NCI-H2171 (cell line): ENCODE measurements at places on chromosomes 16 and 17.

DNA sequence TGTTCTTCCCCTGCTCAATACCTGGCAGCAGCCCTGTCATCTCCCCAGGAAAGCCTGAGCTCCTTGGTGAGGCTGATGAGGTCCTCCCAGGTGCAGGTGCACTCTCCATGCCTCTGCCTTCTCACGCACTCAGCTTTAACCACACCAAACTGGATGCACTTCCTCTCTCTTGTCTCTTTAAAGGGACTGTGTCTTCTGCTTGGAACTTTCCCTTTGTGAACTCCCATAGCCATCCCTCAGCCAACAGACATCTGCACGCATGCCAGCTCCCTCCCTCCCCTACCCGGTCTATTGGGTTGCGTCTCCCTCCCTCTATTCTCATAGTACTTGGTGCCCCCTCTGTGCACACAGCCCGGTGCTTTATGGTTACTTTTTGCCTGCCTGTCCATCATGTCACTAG lies 231.2 kb downstream of the MSI2 start:
- DNase-seq, result no peak

- no peak for DNase-seq
Measured at GRCh38 chr17:78039581-78039980, 81.1 kb downstream of the TNRC6C start.

DNA sequence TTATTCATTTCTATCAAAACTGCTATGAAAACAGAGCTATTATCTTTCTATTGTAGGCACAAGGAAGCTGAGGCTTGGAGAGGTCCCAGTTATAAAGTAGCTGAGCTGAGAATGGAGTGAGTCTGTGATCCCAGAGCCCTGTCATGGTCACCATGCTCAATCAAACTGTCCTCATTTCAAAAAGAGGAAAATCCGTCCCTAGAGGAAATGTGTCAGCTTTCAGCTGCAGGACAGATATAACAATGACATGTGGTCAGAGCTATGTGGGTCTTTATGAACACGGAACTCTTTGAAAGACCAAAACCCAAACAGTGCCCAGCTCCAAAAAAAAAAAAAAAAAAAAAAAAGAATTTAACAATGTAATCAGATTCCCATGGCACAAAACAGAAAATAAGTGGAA lies 266.1 kb downstream of the XYLT1 start:
- DNase-seq, result no peak

DNA sequence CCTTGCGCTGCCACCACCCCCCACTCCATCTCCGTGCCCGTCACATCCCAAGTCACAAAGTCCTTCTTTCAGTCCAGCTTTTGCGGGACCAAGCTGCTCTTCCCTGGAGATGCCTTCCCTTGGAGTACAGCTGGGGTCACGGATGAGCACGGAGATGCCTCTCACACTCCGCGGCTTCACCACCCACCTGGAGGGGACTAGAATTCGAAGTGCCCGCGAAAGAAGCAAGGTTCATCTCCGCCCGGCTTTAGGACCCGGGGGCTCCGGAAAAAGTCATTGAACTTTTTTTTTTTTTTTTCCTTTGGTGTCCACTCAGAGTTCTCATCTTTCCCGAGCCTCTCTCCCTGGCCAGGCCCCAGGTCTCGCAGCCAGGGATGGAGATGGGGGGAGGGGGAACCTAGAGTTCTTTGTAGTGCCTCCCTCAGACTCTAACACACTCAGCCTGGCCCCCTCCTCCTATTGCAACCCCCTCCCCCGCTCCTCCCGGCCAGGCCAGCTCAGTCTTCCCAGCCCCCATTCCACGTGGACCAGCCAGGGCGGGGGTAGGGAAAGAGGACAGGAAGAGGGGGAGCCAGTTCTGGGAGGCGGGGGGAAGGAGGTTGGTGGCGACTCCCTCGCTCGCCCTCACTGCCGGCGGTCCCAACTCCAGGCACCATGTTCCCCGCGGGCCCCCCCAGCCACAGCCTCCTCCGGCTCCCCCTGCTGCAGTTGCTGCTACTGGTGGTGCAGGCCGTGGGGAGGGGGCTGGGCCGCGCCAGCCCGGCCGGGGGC lies at the start of gene FKBP10:
Gene FKBP10 (plus strand): TSS at position 624 of the 771 bp plus-strand sequence. CDS start 31 bp downstream, at position 655.
- DNase-seq, result peak; percentile 32
